Esophagus muscularis mucosa (tissue), 4 donors: ENCODE measurements at places on chromosomes 6 and 20. TPM values are rescaled to one million over a fixed set of nuclear protein-coding genes. Genes with fewer than 3 reads are reported as not detected.

CHRNA4 gene
- total RNA-seq = not detected

ADIG gene
- total RNA-seq = not detected

- no peaks in the 10 kb centered on the region for H3K4me1 ChIP-seq
- H3K27ac ChIP-seq = no peak overlapping the region
- no peak overlapping the region for H3K4me3 ChIP-seq
- no peak for DNase-seq
Observed at GRCh38 chr6:32203426-32204267, 11.2 kb upstream of the GPSM3 start.

DNA sequence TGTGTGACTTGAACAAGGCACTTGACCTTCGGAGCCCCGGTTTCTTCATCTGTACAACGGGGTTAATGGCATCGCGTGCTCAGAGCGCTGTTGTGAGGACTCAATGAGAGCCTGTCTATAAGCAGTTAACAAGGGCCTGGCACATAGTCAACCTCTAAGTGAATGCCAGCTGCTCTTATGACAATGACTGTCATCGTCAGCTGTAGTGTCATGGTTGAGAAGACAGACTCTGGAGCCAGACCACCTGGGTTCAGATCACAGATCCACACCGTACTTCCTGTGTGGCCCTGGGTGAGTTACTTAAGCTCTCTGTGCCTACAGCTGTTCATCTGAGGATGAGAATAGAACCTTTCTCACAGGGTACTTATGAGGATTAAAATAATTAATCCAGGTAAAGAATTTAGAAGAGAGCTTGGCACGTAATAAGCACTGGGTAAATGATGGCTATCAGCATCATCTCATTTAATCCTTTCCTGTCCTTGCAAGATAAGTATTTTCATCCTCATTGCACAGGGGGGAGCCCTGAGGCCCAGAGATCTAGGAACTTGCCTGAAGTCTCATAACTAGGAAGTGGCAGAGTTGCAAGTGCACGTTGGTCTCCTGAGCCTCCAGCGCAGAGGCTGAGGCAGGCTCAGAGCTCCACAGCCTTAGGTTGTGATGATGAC, 105.3 kb downstream of the EYA2 start:
- DNase-seq = no peak
- H3K27ac ChIP-seq = no peak overlapping the region
- no peaks in the 10 kb centered on the region for H3K36me3 ChIP-seq
- H3K4me3 ChIP-seq = no peak overlapping the region
